Posterior vena cava (tissue), 2 donors: ENCODE measurements at places on chromosomes 2 and 18. TPM values are rescaled to one million over a fixed set of nuclear protein-coding genes. Genes with fewer than 3 reads are reported as not detected.
A peak's percentile ranks its signal among the peaks of the same experiment; 100 is the strongest.

Gene SGO2
- total RNA-seq, result 2.7 TPM

Gene SEPTIN10
- 88.3 TPM for total RNA-seq

Gene ZNF385B
- 6.2 TPM for total RNA-seq

Gene LIPG
- 1.7 TPM for total RNA-seq

Gene IKZF2
- 8.8 TPM for total RNA-seq

Gene EHD3
- 17.4 TPM for total RNA-seq

DNA sequence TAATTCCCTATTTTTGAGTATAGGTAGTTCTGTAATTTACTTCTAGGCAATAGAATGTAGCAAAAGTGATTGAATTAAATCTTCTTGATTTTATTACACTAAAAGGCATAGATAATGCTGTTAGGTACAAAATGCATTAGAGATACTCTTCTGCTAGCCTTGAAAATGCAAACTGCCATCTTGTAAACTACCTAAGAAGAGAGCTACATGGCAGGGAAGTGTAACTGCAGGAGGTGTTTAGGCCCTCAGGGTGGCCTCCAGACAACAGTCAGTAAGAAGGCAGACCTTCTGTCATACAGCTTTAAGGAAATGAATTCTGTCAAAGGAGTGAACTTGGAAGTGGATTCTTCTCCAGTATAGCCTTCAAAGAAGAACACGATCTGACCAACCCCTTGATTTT, 1396.8 kb upstream of the SLC39A10 start:
- no peak for DNase-seq

DNA sequence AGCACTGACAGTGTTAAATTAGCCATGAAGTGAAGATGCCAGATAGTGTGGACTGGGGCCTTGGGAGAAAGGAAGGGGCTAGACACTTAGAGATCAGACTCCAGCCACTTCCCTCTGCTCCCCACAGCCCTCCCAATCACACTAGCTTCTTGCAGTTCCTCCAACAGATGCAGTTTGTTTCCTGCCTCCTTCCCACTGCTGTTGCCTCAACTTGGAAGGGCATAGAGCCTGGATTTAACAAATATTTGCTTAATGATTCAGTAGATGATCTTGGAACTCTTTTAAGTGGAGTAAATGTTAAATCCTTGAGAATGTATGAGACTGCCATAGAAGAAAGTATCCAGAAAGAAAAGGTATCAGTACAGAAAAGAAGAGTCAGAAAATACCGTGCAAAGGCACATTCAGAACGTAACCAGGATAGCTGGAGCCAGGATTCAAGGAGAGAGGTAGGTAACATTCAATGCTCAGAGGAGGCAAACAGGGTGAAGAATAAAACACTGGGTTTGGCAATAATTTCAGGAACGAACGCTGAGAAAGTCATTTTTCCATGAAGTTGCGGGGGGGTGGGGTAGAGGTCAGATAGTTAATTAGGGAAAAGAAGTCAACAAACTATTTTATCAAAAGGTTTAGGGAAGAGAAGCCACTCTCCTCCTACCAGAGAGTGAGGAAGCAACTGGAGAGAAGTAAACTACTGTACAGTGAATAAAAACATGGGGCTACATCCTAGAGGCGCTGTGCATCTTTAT, 1.3 kb upstream of the BZW1 start:
- DNase-seq, result no peak

- no peak for DNase-seq
These were observed 4.7 kb upstream of the DNAJB2 start for GRCh38 chr2:219274361-219274921.

DNA sequence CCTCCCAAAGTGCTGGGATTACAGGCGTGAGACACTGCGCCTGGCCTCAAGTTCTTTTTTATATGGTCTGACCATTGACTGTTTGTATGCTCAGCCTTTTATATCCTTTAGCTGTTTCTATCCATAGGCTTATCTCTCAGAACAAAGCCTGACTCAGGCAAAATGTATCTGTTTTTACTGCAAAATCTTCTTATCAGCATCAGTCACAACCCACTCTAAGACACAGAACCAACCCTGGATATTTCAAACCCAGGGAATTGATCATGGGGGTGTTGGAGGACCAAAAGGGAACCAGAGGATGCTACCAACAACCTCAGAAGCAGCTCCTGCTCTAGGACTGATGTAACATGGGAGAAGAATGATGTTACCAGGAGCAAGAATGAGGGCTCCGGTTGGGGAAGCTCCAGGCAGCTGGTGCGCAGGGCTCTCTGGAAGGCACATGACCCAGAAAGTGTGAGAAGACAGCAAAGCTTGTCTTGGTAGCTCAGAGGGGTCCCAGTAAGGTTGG, 75.3 kb upstream of the NCK2 start:
- peak; percentile 55 for DNase-seq

DNA sequence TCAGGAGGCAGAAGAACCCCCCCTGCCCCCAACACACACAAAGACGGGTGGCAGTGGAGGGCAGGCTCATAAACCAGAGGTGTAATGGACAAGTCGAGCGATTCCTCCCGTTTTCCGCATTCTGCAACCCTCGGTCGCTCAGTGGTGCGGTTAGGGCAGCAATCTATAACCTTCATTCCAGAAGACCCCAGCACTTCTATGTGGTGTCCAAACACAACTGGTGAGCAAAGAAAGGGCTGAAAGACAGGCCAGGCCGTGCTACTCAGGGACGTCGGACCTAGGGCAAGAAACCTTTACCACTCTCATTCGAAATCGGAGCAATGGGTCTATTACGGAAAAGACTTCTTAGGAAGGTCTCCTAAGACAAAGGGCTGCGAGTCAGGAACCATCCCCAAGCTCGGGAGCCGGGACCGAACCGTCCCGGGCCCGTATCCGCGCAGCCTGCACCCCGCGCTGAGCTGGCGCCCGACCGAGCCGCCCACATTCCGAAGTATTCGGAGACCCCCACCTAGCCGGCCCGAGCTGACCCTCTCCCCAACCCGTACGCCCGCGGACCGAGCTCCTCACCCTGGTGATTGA, 568 bp downstream of the ARL5A start:
- DNase-seq, result no peak

- DNase-seq, result no peak
These were observed 936.0 kb downstream of the TRIB2 start for GRCh38 chr2:13652531-13653313.

GRCh38 chr18:25815659-25816058, 274.8 kb downstream of the SS18 start:
- no peak for DNase-seq

GRCh38 chr18:9323750-9324445, 10.7 kb upstream of the TWSG1 start:
- DNase-seq, result no peak

DNA sequence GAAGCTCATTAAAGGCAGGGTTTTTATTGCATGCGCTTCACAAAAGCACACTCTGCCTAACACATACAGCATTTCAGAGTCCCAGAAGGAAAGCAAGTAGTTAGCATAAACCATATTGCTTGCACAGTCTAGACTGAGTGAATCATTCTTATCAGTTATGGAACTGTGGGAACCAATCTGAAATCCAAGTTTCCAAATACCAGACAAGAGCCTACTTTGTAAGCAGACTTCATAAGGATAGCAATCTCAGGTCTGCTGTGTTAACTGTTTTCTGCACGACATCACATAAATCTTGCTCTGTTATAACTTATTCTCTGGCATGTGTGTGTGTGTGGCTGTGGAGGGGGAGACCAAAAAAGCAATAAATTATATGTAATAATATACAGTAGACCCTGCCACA, 608.1 kb upstream of the REG3G start:
- no peak for DNase-seq

- DNase-seq, result peak; percentile 56
These were observed 46.5 kb downstream of the AQP4 start for GRCh38 chr18:26819046-26819445.

DNA sequence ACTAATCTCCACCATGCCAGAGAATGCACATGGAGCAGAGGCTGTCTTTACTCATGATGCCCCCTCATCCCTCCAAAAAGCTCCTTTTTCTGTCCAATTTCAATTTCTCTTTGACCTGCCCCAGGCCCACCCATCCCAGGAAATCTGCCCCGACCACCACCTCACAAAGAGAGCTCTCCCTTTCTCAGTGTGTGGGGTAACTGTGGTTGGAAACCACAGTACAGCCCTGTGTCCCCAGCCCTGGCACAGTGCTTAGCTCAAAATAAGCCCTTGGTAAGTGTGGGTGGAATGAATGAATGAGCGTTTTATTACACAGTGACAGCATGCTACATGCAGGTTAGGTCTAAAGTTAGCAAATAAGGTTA, 43.7 kb upstream of the CAB39 start:
- DNase-seq, result peak; percentile 9

DNA sequence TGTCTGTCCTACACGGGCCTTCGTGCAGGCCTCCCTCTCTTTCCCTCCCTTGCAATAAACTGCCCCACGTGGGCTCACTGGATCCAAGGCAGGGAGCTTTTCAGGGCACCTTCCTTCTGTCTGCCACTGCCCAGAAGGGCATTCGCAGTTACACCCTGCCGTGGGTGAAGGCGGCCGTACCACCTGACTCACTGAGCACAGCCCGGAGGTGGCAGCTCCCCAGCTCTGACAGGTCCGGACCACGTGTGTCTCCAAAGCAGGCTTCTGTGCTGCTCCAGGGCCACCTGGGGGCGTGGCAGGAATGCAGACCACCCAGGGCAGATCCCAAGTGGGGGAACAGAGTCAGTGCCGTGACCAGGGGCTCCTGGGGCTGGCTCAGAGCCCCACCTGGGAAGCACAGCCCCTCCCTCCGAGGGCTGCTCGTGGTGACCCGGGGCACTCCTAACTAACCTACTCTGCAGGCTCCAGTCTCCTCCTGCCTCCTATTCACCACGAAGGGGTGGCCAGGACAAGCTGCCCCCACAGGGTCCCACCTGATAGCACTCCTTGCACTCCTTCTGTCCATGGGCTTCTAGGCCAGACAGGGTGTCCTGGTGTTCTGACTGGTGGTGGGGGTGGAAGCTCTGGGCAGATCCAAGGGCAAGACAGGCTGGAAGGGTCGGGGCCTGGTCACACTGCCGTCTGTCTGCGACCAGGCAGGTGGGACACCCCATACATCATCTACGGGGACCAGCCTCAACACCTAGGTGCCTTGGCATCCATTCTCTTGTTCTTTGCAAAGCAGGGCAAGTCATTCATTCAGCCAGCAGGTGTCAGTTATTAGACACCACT, 9.7 kb downstream of the SNED1 start:
- DNase-seq, result peak; percentile 67

- DNase-seq, result no peak
These were observed 38.3 kb downstream of the PAPOLG start for GRCh38 chr2:60794271-60794863.

GRCh38 chr18:35776473-35776872, 194.9 kb downstream of the GALNT1 start:
- no peak for DNase-seq

DNA sequence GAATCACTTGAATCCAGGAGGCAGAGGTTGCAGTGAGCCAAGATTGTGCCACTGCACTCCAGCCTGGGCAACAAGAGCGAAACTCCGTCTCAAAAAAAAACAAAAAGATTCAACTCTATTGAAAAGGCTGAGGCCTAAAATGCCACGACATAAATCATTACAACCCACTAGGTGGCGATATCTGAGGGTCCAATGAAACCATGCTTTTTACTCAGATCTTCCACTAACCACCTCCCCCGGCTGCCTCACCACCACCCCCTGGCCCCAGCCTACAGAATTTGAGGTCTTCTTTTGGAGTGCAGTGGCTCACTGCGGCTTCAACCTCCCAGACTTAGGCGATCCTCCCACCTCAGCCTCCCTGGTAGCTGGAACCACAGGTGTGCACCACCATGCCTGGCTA, 57.5 kb downstream of the AP1S3 start:
- DNase-seq, result no peak

- DNase-seq, result no peak
These were observed 110.4 kb upstream of the VRK2 start for GRCh38 chr2:57936216-57936615.

DNA sequence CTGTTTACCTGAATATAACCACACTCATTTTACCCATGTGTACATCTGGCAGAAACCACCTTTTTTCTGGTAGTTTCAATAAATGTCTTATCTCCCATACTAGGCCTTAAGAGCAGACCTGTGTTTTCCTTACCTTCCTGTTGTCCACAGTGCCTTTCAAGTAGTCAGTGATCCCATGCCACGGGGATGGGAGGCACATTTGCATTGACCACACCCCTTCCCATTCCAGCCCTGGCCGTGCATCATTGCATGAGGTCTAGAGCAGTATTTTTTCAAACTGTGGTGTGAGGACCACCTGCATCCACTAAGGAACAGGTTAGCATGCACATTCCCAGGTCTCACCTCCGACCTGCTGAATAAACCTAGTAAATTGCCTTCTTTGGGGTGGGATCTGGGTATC, 165.2 kb upstream of the FOSL2 start:
- no peak for DNase-seq

- DNase-seq, result no peak
These were observed 10.0 kb upstream of the ZNF396 start for GRCh38 chr18:35387152-35387571.

GRCh38 chr2:240252191-240252871, 111.9 kb upstream of the OTOS start:
- DNase-seq, result peak; percentile 79

DNA sequence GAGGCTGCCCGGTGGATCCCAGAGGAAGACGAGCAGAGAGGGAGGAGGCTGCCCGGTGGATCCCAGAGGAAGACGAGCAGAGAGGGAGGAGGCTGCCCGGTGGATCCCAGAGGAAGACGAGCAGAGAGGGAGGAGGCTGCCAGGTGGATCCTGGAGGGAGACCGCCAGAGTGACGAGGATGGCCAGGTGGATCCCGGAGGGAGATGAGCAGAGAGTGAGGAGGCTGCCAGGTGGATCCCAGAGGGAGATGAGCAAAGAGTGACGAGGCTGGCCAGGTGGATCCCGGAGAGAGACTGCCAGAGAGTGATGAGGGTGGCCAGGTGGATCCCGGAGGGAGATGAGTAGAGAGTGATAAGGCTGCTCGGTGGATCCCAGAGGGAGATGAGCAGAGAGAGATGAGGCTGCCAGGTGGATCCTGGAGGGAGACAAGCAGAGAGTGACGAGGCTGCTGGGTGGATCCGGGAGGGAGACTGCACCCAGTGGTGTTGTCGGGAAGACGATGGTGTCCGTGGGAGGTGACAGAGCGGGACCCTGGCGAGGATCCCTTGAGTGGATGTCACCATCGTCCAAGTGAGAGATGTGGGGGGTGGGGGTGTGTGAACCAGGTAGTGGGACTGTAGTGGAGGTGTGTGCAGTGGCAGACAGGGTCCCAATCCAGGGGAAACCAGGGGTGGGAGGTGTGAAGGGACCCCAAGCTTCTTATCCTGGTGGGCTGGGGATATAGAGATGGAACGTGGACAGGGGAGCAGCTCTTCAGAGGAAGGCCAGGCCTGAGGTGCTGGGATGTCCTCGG, 22.3 kb downstream of the DCDC2C start:
- no peak for DNase-seq

DNA sequence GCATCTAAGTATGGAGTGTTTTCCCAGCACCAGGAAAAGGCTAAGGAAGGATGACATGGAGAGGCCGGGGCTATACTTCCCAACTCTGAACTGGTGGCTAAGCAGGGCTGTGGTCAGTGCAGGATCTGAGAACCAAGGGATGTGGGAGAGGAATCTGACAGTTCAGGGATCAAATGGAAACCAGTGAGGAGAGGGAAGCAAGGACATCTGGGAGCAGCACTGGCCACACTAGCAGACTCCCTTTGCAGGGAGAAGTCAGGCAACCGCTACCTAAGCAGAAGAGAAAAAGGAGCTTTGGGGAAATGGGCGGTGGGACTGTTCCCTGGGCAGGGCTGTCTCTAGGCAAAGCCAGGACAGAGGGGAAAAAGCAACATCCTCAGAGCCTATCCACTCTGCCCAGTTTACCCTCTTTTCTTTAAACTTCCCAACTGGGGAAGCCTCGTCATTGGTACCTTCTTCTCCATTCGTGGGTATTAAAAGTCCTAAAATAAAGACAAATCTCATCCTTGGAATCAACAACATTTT, 105.8 kb upstream of the MEIS1 start:
- DNase-seq, result no peak
